B cell (primary cell): ENCODE measurements at places on chromosomes 4 and X.

DNA sequence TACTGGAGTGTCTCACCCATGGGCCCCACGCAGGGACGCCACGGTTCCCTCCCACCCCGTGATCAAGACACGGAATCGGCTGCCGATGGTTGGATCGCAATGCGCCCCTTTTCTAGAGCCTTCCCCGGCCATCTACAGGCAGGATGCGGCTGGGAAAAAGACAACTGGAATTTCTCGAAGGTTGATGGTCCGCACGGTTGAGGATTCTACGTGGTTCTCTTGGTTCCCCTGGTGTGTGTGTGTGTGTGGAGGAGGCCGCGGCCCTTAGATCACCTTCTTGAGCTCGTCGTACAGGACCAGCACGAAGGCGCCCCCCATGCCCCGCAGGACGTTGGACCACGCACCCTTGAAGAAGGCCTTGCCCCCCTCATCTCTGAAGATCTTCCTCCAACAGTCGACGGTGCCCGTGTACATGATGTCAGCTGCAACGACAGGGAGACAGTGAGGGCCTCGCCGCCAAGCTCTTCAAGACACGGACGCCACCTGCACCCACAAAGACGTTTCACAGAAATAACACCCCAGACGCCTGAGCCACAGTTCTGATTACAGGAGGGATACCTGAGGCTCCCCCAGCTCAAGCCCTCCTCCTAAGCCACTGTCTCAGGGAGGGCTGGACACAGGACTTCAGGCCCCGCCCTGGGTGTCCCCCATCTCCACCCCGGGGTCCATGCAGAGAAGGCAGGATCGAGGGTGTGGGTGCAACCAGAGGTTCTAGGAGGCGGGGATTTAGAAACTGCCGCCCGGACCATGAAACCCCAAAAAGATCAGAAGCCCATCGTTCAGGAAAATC is 5.4 kb downstream of the SLC25A6 start:
- no peak for DNase-seq

DNA sequence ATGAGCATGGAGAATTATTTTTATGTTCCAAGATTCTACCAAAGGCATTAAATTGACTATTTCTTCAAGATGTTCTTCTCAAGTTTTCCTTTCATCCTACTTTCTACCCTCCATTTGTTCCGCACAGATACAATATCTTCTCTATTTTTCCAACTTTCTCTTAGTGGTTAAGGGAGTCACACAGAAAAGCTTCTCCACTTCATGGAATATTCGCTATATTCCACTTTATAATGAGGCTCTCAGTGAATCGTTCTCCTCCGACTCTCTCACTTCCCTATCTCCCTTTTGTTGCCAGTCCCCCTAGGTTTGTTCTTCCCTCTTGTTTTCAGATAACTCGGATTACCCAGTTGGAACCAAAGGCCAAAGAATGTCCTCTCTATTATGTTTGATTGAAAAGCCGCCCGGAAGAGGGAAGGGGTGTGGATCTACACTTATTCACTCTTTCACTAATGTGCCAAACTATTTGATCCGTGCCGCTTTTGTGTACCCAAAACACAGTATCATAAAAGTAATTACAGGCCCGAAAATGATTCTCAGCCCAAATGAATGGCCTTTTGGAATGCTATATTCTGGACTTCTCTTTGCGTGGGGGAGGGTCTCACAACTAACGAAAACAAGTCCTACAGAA is 1.2 kb downstream of the SH3D19 start:
- no peak for DNase-seq

DNA sequence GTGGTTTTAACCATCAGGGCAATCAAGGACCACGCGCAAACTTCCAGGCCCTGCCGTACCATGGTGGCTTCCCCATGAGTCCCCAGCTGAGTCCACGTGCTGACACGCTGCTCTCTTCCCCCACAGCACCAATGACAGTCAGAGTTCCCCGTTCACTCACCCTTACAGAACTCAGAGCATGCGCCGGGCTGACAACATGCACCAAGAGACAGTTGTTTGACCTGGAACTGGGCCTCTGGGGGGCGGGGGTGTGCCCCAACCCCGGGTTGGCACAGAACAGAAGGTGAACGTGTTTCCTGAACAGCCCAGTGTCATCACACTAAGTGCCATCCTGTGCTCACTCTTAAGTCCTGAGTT is 29.4 kb downstream of the IRF2 start:
- peak; percentile 75 for DNase-seq

GRCh38 chr4:5543681-5544080 is 164.7 kb downstream of the EVC2 start:
- DNase-seq, result no peak

DNA sequence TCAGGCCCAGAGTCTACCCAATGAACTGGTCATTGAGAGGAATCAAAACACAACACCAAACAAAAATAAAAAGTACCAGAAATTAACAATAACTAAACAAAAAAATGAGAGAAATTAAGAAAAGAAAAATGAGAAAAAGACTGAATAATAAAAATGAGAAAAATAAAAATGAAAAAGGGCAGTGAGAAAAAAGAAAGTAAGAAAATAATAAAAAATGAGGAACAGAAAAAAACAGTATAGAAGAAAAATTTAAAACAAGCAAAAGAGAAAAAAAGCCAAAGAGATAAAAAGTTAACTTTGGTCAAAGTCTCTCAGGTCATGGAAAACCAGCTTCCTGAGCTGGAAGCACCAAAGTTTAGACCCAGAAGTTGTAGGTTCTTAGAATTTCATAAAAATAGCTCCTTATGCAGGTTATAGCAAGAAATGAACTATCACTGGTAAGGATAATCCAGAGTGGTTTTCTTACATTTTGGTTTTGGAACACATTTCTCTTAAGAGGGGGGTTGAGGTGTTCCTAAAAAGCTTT is 51.0 kb upstream of the WDR17 start:
- peak; percentile 15 for DNase-seq

DNA sequence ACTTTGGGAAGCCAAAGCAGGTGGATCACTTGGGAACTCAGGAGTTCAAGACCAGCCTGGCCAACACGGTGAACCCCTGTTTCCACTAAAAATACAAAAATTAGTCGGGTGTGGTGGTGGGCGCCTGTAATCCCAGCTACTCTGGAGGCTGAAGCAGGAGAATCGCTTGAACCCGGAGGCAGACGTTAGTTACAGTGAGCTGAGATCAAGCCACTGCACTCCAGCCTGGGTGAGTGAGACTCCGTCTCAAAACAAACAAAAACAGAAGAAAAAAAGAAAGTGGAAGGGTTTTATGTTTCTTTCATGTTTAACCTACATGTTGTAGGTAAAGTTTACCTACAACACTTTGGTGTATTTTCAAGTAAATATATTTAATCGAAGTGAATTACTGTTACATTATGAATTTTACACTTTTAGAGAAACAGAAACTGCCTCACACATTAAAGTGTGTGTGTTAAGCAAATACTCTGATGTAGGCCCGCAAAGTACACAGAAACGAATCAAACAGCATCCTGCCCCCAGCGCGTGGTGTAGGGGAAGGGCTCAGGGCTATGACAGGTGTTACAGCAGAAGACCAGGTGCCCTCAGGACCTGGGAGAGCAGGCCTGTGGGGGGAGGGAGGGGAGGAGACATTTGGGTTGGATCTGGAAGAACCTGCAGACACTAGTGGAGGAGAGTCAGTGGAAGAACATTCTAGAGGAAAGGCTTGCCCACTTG is 39.0 kb downstream of the PTTG2 start:
- no peak for DNase-seq

DNA sequence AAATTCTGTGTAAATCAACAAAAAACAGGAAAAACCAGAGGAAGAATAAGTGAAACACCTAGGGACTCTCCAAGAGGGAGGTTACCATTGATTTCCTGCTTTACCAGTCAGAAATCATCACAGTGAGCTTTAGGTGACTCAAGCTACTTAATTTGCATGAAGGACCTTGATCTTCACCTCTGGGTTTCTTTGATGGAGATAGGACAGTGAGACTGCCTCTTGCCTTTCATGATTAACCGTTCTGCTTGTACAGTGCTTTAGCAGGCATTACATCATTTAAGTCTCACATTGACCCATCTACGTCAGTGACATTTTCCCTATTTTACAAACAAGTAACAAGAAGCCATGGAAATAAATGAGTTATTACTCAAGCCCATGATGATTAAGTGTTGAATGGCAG is 3.4 kb upstream of the GK start:
- DNase-seq, result peak; percentile 13

DNA sequence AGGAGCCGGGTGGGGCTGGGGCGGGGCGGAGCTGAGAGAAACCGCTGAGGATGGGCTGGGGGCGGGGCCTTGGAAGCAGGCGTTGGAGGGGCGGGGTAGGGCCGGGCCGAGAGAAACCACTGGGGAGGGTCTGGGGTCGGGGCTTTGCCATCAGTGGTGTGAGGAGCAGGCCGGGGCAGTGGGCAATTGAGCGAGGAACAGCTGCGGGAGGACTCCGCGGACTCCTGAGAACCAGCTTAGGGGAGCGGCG is 1.3 kb upstream of the EOLA2 start:
- DNase-seq, result no peak

DNA sequence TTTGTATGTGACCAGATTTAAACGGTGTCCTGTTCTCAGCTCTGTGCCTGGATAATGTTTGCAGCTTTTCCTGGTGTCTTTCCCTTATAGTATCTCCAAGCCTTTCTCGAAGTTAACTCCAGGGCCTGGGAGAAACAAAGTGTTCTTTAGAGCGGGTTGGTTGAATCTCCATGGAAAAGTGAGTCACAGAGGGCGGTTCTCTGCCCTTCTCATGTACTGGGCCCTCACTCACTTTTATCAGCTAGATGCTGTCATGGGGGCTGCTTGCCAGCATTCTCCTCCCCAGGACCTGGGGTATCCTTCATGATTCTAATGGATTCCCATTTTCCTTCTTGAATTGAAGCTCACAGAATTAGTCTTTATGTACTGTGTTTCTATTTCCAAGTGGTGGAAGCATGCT is 46.1 kb upstream of the MAGEC2 start:
- no peak for DNase-seq
